Activated CD4-positive, alpha-beta T cell treated with anti-CD3 and anti-CD28 coated beads for 24 hours (primary cell): ENCODE measurements at places on chromosomes 3 and 15.

DNA sequence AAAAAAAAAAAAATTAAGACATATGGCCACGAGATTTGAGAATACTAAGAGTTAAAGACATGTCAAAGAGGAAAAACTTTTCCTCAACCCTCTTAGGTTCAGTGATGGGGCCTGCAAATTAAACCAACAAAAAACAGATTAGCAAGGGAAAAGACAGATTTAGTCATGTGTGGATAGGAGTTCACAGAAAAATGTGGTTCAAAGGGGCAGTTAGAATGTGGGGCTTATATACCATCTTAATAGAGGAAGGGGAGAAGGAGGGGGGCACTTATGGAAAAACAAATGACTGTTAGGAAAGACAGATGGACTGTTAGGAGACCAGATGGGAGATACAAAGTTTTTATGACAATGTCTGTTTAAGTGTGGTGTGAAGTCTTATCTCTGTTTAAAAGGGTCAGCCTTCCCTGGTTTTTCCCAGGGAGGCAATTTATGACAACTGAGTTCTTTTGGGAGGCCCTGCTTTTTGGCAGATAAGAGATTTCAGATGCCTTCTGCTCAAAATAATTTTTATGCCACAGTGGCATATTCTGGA, 68.7 kb upstream of the FURIN start:
- no peak for DNase-seq

DNA sequence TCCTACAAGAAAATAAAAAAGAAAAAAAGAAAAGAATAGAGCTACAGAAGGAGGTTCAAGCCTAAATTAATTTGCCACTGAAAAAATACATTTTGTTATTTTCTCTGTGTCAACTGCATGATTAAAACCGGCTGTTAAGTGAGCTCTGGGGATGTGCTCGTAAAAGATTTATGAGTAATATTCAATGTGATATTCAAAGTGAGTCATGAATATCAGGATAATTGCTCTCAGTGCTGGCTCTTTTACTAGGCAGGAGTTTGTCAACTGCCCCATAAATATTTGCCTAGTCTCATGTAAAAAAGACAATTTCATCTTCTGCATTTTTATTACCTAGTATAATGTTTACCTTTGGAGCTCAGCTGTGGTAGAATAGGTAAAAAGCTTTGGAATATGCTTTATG, 78.9 kb downstream of the CDIN1 start:
- no peak for DNase-seq

DNA sequence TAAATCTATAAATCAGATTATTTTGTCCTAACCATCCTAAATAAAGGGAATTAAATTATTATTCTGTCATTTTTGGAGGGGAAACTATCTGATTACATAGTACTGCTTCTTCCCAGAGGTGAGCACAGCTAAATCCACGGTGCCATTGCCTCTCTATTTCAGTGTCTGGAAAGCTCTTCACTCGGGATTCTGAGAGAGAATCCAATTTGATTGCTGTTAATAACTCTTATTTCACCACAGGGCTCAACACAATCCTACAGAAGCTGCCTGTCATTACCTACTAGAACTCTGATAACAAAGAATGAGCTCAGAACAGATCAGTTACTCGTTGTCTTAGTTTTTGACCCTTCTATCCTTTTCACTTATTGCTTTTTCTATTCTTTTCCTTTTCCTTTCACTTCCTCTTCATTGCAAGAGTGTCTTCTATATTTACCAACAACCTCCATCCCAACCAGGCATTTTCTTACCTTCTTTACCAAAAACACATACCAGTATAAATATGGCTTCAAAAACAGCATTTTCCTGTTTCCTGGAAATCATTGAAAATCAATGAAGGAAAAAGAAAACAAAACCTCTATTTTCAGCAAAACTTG, 30.4 kb downstream of the OXNAD1 start:
- no peak for DNase-seq

DNA sequence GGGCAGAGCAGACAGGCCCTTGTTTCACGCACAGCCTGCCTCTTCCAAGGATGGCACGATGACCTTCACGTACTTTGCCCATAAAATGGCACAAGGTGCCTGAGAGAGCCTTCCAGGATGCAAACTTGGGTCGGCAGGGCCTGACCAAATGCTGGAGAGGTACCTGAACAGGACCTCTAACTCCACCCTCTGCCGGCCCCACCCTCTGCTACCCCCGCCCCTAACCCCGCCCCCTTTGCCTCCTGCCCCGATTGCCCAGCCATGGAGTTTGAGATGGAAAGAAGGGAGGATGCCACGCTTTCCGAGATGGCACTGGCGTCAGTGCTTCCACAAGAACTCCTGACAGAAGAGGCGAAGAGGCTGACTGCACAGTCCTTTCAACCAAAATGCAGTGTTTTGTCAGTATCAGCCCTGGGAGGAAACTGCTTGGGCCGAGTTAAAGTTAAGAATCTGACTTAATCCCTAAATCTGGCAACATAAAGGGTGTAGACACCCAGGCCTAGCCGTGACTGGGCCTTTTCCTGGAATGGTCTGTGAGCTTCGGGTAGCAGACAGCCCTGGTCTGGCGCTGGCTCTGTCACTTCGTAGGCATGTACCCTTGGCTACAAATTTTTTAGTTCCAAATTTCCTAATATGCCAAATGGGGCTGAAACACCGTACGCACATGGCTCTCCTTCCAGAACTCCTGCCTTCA, 230.3 kb upstream of the RGMA start:
- no peak for DNase-seq

- no peak for DNase-seq
Observed at GRCh38 chr15:31372635-31373091, 46.0 kb downstream of the KLF13 start.

- DNase-seq = no peak
Observed at GRCh38 chr3:123011447-123011846, 16.1 kb downstream of the SEMA5B start.
